Karpas-422 (cell line): ENCODE measurements at places on chromosomes 4 and X. TPM values are rescaled to one million over a fixed set of nuclear protein-coding genes. Genes with fewer than 3 reads are reported as not detected.

SLC49A3 gene
- not detected in 2 replicates for total RNA-seq

VMA21 gene
- 19.1 and 49.8 TPM in 2 replicates for total RNA-seq

DNA sequence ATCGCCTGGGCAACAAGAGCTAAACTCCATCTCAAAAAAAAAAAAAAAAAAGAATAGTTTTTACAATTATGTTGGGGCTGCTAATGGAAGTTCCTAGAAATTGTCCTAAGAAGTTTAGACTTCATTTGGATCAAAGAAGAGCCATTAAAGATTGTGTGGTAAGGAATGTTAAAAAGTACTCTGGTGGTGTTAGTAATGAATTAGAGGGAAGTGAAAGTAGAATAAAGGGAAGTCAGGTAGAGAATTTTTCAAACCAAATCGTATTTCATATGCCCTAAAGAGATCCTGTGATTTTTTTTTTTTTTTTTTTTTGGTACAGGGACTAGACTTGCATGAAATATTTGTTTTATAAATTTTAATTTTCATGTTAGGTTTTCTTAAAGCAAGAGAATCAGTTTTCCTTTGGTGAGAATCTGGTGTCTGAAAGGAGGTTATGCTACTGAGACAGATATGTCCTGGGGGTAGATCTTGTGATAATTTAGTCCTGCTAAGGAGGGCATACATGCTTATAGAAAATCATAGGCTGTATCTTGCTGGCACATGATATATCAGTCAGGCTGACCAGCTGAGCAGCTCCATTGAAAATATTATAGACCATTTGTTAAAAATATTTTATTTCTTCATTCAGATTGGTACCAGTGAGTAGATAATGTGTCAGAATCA is 10.7 kb downstream of the SEC24B start:
- peak; percentile 84 for DNase-seq

- no peak for DNase-seq
These were observed 12.1 kb downstream of the TIGD2 start for GRCh38 chr4:89123451-89123851.
